ENCODE measurements at places on chromosomes 2 and 18.
A peak's percentile ranks its signal among the peaks of the same experiment; 100 is the strongest.

- peak overlapping the region; percentile 85 for H3K27ac ChIP-seq
- no peaks in the 10 kb centered on the region for H3K27me3 ChIP-seq
- H3K36me3 ChIP-seq, result no peaks in the 10 kb centered on the region
Observed at GRCh38 chr18:26089293-26090129, 902 bp downstream of the SS18 start.

GRCh38 chr18:12012697-12013096, 31.4 kb downstream of the IMPA2 start:
- H3K27me3 ChIP-seq, result no peaks in the 10 kb centered on the region
- H3K4me1 ChIP-seq, result no peaks in the 10 kb centered on the region
- DNase-seq, result no peak
- H3K4me3 ChIP-seq, result no peak overlapping the region
- no peak overlapping the region for H3K27ac ChIP-seq

DNA sequence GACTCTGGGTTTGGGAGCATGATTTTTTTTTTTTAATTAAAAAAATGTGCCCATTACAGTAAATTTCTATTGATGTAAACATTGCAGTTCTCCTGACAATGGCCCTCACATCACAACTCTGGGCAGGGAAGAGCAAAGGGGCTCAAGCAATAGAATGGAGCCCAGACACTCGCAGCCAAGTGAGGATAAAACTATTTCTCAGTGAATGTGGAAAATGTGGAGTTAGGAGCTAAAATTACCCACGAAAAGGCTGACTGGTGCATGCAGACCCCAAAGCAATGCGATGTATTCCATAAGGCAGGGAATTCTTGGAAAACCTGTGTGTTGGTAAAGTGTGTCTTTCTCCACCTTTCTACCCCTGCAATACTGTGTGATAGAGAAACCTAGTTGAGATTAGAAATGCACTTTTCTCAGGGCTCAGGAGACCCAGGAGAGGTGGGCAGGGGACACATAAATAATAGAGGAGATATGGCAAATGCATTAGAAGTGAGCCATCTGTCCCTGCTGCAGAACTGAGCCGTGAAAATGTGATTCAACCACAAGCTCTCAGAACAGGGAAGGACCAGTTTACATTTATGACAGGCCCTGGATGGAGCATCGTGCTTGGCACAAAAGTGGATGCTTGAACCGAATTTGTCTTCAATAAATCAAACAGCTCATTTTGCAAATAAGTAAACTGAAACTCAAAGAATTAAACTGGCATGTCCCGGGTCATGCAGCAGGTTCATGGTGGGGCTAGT, 100.1 kb downstream of the MYCN start:
- DNase-seq, result no peak
- H3K27me3 ChIP-seq, result peaks cover 7% of the 10 kb centered on the region
- H3K4me1 ChIP-seq, result no peaks in the 10 kb centered on the region
- H3K27ac ChIP-seq, result no peak overlapping the region

GRCh38 chr2:113685471-113685870, 58.4 kb downstream of the RABL2A start:
- no peak overlapping the region for H3K27ac ChIP-seq
- DNase-seq, result no peak
- H3K27me3 ChIP-seq, result no peaks in the 10 kb centered on the region
- no peak overlapping the region for H3K4me3 ChIP-seq

DNA sequence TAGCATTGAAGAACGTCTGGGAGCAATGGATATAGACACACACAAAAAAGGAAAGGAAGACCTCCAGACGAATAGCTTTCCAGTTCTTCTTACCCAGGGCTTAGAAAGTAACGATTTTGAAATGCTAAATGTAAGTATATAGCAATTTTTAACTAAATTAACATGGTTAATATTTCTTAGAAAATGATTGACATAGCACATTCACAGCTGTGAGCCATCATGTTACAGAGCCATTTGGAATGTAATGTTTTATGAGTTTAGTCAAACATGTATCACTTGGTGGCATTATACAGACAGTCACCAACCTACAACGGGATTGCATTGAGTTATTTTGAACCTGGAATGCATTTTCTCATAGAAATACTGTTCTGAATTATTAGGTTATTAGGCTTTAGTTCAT, 35.1 kb downstream of the WDR43 start:
- H3K4me3 ChIP-seq, result no peak overlapping the region
- H3K27me3 ChIP-seq, result no peaks in the 10 kb centered on the region
- H3K36me3 ChIP-seq, result peaks cover 52% of the 10 kb centered on the region
- no peaks in the 10 kb centered on the region for H3K4me1 ChIP-seq
- no peak overlapping the region for H3K27ac ChIP-seq

- peaks cover 9% of the 10 kb centered on the region for H3K27me3 ChIP-seq
- no peak overlapping the region for H3K27ac ChIP-seq
- no peak overlapping the region for H3K4me3 ChIP-seq
- no peaks in the 10 kb centered on the region for H3K4me1 ChIP-seq
- DNase-seq, result no peak
Observed at GRCh38 chr2:152064001-152064400, 34.8 kb downstream of the CACNB4 start.

- peaks cover 12% of the 10 kb centered on the region for H3K27me3 ChIP-seq
- peak overlapping the region; percentile 93 for H3K4me3 ChIP-seq
- H3K36me3 ChIP-seq, result peaks cover 8% of the 10 kb centered on the region
- DNase-seq, result no peak
- H3K27ac ChIP-seq, result peak overlapping the region; percentile 95
Observed at GRCh38 chr2:227325839-227326195, 766 bp downstream of the MFF start.

DNA sequence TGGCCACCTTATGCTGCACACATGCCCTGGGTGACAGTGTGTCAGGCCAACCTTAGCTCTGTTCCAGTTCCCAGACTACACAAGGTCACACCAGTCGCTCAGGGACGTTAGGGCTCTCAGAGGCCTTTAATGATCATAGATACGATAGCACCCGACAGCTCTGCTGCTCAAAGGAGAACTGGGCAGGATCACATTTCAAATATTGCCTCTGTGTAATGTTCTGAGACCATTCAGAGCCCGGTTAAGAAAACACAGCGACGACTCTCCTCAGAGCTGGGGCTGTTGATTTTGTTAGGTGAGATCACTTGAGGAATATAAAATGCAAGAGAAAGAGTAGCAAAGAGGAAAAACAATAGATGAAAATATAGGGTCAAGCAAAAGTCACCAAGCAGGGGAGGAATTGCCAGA, 166.6 kb upstream of the TANK start:
- peak overlapping the region; percentile 74 for H3K27ac ChIP-seq
- peak overlapping the region; percentile 25 for H3K4me3 ChIP-seq
- H3K36me3 ChIP-seq, result no peaks in the 10 kb centered on the region
- DNase-seq, result no peak
- H3K27me3 ChIP-seq, result no peaks in the 10 kb centered on the region
- H3K4me1 ChIP-seq, result peaks cover 12% of the 10 kb centered on the region

- peak overlapping the region; percentile 39 for H3K4me3 ChIP-seq
- H3K27ac ChIP-seq, result peak overlapping the region; percentile 14
- H3K27me3 ChIP-seq, result peaks cover 5% of the 10 kb centered on the region
- peaks cover 8% of the 10 kb centered on the region for H3K36me3 ChIP-seq
- DNase-seq, result peak; percentile 31
Observed at GRCh38 chr18:49169037-49169521, 218.3 kb upstream of the SMAD7 start.

DNA sequence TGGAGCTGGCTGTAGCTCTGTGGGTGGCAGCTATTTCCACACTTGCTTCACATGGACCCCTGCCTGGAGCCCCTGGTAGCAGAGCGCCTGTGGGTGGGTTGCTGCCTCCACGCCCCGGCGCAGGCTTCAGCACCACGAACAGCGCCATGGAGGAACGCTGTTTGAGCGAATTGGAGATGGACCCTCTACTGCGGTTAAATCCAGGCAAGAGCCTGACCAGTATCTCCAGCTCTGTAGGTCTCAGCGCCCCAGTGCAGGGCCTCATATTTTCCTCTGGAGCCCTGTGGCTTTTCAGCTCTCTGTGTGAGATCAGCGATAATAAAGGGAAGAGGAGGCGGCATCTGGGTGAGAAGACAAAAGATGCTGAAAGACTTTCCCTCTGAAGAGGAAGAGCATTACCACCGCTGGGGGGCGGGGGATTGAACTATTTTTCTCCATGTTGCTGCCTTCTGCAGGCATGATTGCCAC, 12.0 kb downstream of the ONECUT2 start:
- no peak for DNase-seq
- H3K27ac ChIP-seq, result no peak overlapping the region
- no peaks in the 10 kb centered on the region for H3K36me3 ChIP-seq
- no peaks in the 10 kb centered on the region for H3K4me1 ChIP-seq
- H3K27me3 ChIP-seq, result peaks cover 81% of the 10 kb centered on the region

DNA sequence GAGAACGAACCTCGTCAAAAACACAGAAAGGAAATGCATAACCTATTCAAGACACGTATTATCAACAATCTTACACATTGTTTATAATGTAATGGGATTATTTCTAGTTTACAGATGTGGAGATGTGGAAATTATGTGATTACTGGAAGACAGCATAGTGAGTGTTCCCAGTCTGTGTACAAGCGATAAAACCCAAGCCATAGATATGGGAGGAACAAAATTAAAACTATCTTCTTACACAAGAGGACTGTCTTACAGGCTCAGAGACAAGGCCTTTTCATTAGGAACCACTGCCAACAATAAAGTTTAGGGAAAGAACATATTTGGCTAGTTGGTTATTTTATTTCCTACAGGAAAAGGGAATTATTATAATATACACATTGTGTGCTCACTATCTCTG, 20.3 kb downstream of the COBLL1 start:
- no peak for DNase-seq
- no peak overlapping the region for H3K4me3 ChIP-seq
- H3K27me3 ChIP-seq, result no peaks in the 10 kb centered on the region
- H3K4me1 ChIP-seq, result no peaks in the 10 kb centered on the region
- H3K27ac ChIP-seq, result no peak overlapping the region

DNA sequence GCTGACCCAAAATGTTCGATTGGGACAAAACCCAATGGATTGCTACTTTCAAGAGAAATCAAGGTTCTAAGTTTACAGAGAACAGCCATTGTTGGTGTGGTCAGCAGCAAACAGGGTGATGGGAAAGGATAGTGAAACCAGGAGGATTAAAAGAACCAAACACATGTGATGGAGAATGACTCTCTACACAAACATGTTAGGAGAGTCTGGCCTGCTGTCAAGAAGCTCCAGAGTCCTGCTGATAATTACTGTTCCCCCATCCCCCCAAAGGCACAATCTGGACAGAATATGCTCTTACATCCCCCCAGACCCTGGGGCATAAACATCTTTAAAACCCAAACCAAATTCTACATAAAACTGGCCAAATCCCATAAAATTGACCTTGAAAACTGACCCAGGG, 32.0 kb upstream of the ACYP2 start:
- no peaks in the 10 kb centered on the region for H3K27me3 ChIP-seq
- no peaks in the 10 kb centered on the region for H3K36me3 ChIP-seq
- no peak for DNase-seq
- no peak overlapping the region for H3K4me3 ChIP-seq
- peaks cover 10% of the 10 kb centered on the region for H3K4me1 ChIP-seq

DNA sequence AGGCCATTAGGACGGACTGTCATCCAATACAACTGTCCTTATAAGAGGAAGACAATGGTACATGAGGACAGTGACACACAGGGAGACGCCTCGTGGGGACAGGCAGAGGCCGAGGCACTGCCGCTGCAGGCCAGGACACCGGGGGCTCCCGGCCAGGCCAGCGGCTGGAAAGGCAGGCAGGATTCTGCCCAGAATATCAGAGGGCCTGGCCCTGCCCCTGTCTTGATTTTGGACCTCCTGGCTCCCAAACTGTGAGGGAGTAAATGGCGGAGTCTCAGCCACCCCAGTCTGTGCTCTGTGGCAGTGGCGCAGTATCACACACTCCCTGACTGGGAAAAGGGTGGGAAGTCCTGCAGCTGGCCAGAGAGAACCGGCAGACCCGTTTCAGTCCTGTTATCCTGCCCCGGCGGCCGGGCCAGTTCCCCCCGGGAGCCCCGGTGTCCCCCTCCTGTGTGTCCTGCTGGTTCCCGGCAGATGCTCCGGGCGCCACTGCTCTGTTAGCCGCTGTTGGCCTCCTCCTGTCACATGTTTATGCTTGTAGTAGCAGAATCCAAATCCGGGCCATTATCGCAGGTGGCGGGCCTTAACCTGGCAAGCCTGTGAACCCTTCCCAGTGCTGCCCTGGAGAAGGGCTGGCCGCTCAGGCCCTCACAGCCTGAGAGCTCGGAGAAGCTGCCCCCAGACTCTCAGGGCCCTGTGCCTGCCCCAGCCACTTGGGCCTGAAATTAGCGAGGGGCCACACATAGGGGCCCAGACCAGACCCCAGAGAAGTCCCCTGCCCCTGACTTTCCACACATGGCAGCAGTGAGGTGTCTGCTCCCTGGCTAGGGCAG, 31.4 kb upstream of the TAF1B start:
- no peak for DNase-seq
- no peak overlapping the region for H3K4me3 ChIP-seq
- no peak overlapping the region for H3K27ac ChIP-seq
- H3K36me3 ChIP-seq, result no peaks in the 10 kb centered on the region
- peaks cover 15% of the 10 kb centered on the region for H3K27me3 ChIP-seq

GRCh38 chr2:10150436-10150835, 27.9 kb downstream of the RRM2 start:
- no peak for DNase-seq
- H3K27ac ChIP-seq, result no peak overlapping the region
- no peaks in the 10 kb centered on the region for H3K27me3 ChIP-seq
- no peak overlapping the region for H3K4me3 ChIP-seq

GRCh38 chr2:61702088-61702467, 151.8 kb downstream of the FAM161A start:
- no peaks in the 10 kb centered on the region for H3K27me3 ChIP-seq
- DNase-seq, result no peak
- no peaks in the 10 kb centered on the region for H3K4me1 ChIP-seq
- H3K36me3 ChIP-seq, result no peaks in the 10 kb centered on the region

GRCh38 chr2:127187081-127187775, 32.9 kb downstream of the CYP27C1 start:
- H3K4me1 ChIP-seq, result no peaks in the 10 kb centered on the region
- peaks cover 34% of the 10 kb centered on the region for H3K27me3 ChIP-seq
- no peak overlapping the region for H3K27ac ChIP-seq
- no peaks in the 10 kb centered on the region for H3K36me3 ChIP-seq
- H3K4me3 ChIP-seq, result no peak overlapping the region

- H3K4me3 ChIP-seq, result no peak overlapping the region
- DNase-seq, result no peak
- no peaks in the 10 kb centered on the region for H3K4me1 ChIP-seq
- H3K36me3 ChIP-seq, result peaks cover 14% of the 10 kb centered on the region
Observed at GRCh38 chr18:79707671-79708070, 28.1 kb downstream of the CTDP1 start.

All from activated T-cell treated with anti-CD3 and anti-CD28 coated beads, Interleukin-2, amount 50 U/mL, for 72 hours (primary cell).